ENCODE measurements at places on chromosomes 1 and 21.
A peak's percentile ranks its signal among the peaks of the same experiment; 100 is the strongest.

DNA sequence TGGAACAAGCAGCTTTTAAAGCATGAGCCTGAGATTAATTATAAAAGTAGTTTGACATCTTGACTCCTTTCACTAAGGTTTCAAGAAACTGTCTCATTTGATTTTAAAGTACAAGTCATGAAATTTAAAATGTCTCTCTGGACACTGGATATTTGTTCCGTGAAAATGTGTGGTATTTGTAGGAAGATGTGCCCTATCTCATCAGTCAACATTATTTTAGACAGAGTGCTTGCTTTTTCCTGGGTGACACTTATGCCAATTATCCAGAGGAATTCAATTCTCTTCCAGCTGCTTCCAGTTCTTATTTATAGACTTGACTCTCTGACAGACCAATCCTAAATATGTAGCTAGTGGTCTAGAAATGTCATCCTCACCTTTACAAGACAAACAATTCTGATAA is 300.4 kb downstream of the PLA2G4A start:
- DNase-seq, result no peak

- no peak for DNase-seq
These were observed 18.1 kb downstream of the KCNT2 start for GRCh38 chr1:196590012-196590708.

DNA sequence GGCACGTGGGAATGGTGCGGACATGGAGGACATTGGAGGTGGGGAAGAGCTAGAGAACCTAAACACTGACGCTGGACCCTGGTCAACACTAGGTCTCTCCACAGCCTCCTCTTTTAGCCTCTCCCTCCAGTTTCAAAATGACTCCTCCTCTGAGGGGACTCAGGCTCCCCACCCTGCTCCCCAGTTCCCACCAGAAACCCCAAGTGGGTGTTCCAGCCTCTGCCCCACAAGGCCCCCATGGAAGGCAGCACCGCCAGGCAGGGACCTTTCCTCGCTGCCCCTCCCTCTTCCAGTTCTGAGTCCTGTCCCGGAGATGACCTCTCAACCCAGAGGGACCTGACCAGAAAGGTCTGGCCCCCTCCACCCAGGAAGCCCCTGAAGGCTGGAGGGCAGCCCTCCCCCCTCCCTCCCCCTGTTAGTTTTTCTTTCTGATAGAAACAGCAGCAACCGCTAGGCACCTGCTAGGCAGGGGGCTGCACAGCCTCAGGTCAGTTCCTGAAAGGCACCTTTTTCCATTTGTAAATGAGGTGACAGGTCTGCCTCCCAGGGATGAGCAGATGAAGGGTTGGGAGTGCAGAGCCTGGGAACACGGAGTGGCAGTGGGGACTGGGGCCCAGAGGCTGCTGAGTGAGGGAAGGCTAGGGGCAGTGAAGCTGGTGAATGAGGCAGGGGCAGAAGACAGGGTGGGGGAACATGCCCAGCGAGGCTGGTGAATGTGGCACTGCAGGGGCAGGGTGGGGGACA is 9.3 kb upstream of the ITGB2 start:
- DNase-seq, result no peak

DNA sequence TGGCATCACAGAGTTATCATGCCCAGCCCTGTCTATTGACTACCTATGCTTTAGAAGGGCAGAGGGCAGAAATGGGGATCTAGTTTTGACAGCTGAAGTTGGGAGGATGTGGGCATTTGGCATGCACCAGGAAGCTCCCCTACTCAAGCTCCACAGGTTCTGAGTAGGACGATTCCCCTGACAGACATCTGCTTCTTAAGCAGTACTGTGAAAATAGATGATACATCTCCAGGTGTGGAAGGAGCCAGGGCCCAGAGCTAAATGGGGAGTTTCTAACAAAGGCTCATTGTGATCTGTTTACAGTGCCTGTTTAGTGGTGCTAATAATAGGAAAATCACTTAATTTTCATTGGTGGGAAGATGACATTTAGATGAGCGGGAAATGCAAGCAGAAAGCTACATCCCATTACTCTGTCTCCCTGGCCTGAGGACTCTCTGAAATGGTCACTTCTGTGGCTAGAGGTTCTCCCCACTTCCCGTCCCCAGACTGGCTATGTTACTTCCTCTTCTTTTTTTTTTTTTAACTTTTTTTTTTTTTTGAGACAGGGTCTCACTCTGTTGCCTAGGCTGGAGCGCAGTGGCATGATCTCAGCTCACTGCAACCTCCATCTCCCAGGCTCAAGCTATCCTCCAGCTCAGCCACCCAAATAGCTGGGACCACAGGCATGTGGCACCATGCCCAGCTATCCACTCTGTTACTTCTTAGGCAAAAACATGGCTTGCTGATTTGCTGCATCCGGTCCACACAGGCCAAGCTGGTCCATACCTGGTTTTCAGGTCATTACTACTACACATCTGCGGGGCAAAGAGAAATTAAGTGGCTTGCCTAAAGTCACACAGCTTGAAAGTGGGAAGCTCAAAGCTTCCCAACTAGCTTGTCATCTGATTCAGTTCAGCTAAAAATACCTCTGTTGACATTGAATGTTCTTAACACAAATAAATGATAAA is 23.2 kb upstream of the CNIH3 start:
- no peak for DNase-seq

- DNase-seq, result no peak
These were observed 2.6 kb upstream of the FCRL6 start for GRCh38 chr1:159799446-159799985.

DNA sequence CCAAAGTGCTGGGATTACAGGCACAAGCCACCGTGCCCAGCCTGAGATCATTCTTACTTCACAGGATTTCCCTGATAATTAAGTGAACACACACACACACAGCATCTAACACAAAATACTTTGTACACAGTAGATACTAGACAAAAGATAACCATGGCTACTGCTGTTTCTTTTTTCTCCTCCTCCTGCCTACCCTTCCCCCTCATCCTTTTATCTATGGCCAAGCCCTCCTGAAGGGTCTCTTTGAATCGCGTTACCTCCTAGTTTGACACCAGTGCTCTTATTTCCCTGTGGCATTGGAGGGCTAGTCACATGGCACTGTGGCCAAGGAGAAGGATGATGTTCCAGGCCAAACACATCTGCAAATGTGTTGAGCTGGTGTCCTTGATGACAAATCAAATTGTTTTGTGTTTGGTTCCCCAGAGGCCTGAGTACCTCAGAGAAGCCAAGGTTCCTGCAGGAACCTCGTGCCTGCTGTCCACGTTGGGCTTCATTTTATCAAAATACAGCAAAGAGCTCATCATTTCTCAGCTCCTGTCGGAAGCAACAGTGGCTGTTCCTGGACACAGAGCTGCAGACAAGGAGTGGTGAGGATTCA is 20.6 kb downstream of the NDUFS5 start:
- DNase-seq, result no peak

GRCh38 chr1:10593750-10594149 is 119.0 kb downstream of the PEX14 start:
- DNase-seq, result peak; percentile 18

DNA sequence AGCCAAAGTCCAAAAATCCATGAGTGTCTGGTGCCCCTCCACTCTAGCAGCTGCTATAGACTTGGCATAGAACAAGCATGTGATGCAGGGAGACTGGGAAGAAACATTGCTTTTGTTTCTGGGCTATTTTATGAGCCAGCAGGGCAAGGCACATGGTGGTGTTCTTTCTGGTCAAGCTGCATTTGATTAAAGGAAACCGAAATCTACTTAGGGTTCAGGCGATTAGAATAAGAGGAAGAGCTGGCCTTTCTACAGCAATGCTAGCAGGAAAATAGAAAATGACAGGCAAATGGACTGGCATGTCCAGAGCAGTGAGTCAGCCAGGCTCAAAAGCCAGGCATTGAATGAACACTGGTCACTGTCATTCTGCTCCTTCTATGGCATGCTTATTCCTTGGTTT is 28.5 kb upstream of the ARHGAP29 start:
- no peak for DNase-seq

DNA sequence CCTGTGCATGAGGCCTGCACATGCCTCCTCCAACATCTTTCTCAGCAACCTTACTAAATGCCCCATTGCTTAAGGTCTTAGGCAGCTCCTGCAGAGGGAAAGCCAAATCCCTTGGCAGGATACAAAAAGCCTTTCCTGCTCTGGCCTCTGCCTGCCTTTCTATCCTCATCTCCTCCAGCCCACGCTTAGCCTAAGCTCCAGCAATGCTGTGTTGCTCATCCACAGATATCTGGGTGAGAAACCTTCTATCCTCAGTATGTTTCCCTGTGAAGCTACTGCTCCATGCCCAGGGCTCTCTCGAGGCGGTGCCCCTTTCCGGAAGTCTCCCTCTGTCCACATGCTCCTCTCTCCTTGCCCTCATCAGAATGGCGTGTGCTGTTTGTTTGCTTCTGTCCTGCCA is 37.0 kb upstream of the CCSAP start:
- DNase-seq, result peak; percentile 79

DNA sequence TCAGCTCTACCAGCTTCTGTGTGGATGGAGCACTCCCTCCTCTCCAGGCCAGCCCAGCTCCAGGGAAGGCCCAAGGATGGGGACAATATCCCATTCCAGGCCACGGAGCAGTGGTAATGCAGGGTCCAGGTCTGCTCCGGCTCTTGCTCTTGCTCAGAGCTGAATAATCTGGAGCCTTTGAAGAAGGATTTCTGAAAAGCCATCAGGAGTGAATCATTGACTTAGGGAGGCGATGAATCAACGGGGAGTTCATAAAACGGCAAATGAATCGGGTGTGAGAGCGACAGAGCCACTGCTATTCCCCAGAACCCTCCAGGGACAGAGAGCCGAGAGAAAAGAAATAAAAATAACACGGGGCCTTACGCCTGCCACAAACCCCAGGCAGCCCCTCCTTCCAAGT is 7.7 kb downstream of the POU3F1 start:
- no peak for DNase-seq

All from NCI-H1092 treated with DMSO at 0.1 percent for 48 hours (cell line).